ENCODE measurements at places on chromosomes 11 and 22. TPM values are rescaled to one million over a fixed set of nuclear protein-coding genes. Genes with fewer than 3 reads are reported as not detected.
A peak's percentile ranks its signal among the peaks of the same experiment; 100 is the strongest.

Gene MMP1
- 0.97 TPM for total RNA-seq

Gene RRAS2
- 35.8 TPM for total RNA-seq

DNA sequence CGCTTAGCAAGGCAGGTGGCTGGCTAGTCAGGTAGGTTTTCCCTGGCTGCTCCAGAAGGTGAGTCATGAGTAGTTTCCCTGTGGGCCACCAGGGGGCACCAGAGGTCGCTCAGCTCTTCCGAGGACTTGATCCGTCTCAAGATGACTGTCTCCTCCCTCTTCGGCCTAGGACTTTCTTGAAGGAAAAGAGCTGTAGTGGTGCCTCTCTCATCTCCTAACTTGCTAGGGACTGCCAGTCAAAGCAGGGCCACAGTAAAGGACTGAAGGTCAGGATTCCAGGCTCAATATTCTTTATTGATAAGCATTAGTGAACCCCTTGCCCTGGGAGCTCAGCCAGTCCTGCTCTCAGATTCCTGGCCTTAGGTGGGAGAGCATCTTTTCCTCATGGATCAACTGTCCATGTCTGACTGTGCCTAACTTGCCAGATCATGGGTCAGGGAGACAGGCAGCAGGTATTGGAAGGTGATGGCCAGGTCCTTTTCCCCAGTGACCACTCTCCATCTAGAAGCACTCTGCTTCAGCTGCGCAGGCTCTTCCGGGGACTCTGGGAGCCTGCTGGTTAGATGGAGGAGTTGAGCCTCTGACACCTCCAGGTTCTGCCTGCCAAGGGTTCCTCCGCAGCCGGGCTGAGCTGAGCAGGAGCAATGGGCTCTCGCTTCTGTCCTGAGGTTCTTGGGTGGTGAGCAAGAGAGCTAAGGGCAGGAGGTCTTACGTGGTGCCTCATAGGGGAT is 1.9 kb downstream of the POLD4 start:
- peak; percentile 77 for DNase-seq

GRCh38 chr22:23763579-23763945 is 772 bp downstream of the C22orf15 start:
- peak; percentile 73 for DNase-seq

GRCh38 chr11:46120346-46121300 is 631 bp downstream of the PHF21A start:
- DNase-seq, result peak; percentile 50

- DNase-seq, result no peak
Observed at GRCh38 chr11:6745465-6746015, 26.2 kb downstream of the OR2AG2 start.

- no peak for DNase-seq
Observed at GRCh38 chr11:88313441-88313840, 24.1 kb downstream of the CTSC start.

All from lower lobe of right lung (tissue), 2 donors.